GM19239 (cell line): ENCODE measurements at places on chromosomes 13 and 19.

- no peak for DNase-seq
These were observed 162.8 kb upstream of the RNF113B start for GRCh38 chr13:98339684-98340425.

- no peak for DNase-seq
These were observed 2.1 kb downstream of the TEAD2 start for GRCh38 chr19:49359851-49360820.

GRCh38 chr13:93004919-93005318, 221.7 kb upstream of the GPC6 start:
- DNase-seq: no peak

DNA sequence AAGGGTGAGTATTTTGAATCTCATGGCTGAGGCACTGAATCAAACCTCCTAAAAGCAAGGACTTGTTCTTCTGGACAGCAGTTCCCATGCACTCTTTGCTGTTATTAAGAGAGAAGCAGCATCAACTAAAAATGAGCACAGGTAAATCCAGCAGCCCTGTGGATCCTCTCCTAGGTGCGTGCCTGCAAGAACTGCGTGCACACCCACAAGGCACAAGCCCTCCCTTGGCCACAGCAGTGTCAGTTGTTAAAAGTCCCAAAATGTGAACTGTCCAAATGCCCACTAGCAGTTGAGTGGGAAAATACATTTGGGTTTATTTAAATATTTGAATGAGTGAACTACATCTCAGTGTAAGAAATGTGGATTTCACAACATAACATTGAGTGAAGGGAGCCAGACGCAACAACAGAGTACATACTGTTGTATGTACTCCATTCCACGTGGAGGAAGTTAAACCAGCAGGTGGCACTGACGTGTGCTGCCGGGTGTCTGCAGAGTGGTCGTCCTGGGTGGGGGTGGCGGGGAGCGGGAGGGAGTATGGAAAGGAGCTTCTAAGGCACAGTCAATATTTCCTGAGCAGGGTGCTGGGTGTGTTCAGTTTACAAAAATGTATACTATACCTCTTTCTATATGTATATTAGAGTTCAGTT, 266.4 kb downstream of the NALCN start:
- no peak for DNase-seq

GRCh38 chr19:55077106-55077505, 1.4 kb downstream of the EPS8L1 start:
- DNase-seq: no peak
